ENCODE measurements at places on chromosomes 3 and 15.

GRCh38 chr3:27659279-27660021 lies 62.7 kb downstream of the EOMES start:
- DNase-seq = no peak

DNA sequence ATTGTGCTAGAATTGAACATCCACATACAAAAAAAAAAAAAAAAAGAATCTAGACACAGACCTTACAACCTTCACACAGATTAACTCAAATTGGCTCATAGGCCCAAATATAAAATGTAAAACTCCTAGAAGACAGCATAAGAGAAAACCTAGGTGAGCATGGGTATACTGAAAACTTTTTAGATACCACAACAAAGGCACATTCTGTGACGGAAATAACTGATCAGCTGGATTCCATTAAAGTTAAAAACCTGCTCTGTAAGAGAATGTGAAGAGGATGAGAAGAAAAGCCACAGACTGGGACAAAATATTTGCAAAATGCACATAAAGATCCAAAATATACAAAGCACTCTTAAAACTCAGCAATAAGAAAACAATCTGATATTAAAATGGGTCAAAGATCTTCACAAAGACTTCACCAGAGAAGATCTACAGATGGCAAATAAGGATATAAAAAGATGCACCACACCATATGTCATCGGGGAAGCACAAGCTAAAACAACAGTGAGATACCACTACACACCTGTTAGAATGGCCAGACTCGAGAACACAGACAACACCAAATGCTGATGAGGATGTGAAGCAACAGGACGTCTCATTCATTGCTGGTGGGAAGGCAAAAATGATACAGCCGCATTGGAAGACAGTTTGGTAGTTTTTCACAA lies 167.9 kb downstream of the PDE8A start:
- no peak for DNase-seq

- no peak for DNase-seq
Observed at GRCh38 chr3:52915294-52915693, 17.9 kb upstream of the STIMATE start.

GRCh38 chr3:152377184-152377570 lies 108.4 kb downstream of the MBNL1 start:
- DNase-seq = no peak

DNA sequence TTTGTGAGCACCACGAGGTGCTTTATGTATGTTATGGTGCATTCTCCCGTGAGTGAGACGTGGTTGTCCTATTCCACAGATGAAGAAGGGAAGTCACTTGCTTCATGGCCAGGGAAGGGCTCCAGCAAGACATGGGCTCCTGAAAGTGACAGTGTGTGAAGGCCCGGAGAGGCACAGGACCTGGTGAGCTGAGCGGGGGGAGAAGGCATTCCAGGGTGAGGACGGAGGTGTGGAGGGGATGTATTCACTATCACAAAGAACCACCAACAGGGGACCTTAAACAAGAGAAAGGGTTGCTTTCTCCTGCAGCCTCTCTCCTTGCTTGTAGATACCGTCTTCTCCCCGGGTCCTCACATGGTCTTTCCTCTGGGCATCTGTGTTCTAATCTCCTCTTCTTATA lies 139.1 kb downstream of the FBLN2 start:
- no peak for DNase-seq

DNA sequence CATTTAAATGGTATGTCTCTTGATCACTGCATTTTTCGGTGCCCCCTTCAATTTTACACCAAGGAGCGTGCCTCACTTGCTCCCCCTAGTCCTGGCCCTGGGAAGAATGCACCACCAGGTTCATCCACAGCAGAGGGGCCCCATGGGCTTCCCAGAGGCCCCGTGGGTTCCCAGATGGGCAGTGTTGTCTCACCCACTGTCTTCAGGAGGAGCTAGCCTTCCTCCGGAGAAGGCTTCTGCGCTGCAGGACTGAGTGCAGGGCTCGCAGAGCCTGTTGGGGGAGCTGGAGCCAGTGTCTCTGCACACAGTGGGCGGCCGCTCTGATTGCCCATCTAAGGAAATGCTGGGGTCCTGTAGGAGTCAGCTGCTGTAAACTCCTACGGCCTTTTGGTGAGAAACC lies 45.9 kb downstream of the POLR2M start:
- DNase-seq = no peak

- no peak for DNase-seq
Observed at GRCh38 chr15:70056091-70056680, 41.5 kb downstream of the TLE3 start.

DNA sequence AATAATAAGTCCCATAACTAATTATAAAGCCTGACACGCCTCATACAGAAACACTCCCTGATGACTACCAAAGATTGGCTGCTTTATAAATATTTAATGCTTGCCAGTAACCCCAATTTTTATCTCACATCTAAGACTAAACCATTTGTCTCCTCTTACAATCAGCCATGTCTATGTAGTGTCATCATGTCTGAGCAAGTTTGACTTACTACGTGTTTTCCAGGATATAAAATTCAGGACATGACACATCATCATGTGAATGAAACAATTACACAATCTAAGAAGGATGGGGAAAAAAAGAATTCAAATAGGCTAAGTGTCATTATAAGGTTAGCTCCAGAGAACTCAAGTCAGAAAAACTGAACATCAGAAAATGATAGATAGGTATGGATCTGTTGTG lies 208.7 kb downstream of the MECOM start:
- DNase-seq = no peak

GRCh38 chr3:113374078-113374477 lies 67.2 kb downstream of the CFAP44 start:
- no peak for DNase-seq

DNA sequence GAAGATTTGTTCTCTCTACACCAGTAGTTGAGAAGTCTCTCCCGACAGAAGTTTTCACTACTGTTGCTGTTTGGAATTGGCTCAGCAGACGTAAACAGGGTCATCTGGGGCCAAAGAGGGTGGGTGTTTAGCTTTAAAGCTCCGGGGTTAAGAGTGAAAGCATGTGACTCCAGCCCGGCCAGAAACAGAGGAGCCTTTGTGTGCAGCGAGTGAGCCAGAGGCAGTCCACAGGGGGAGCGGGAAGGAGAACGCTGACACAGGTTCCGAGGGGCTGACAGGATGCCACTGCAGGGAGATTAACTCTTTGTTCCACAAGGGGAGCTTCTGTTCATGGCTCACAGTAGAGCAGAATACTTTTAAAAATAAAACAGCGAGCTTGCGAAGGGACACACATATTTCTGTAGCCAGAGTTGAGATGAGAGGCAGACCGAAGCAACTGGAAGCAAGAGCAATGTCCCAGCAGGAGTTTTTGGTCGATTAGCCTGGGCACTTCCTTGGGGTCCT lies 26.9 kb downstream of the BMF start:
- peak; percentile 59 for DNase-seq

All from nucleus accumbens (tissue), 56 donors.